ENCODE measurements at places on chromosomes 11 and 22. TPM values are rescaled to one million over a fixed set of nuclear protein-coding genes. Genes with fewer than 3 reads are reported as not detected.

Gene C11orf65
- 0.13 TPM for total RNA-seq

GRCh38 chr22:20354238-20354975, 34.5 kb upstream of the DGCR6L start:
- DNase-seq, result no peak

DNA sequence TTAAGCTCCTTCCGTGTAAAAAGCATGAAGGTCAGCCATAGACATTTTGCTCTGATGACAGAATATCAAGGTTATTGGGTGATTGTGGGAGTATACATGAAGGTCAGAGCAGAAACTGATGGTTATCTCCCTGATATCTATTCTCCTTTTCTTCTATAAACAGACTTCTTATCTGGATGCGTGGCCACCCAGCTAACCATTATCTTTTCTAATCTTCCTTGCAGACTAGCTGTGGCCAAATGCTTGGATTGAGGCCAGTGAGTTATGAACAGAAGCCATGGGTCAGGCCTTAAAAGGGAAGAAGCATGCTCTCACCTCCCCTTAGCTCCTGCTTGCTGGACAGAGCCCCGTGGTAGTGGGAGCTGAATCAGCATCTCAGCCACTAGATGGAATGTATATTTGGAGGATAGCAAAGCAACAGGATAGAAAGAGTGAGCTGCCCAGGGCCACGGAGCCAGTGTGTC, 31.3 kb upstream of the LRRC55 start:
- no peak for DNase-seq

DNA sequence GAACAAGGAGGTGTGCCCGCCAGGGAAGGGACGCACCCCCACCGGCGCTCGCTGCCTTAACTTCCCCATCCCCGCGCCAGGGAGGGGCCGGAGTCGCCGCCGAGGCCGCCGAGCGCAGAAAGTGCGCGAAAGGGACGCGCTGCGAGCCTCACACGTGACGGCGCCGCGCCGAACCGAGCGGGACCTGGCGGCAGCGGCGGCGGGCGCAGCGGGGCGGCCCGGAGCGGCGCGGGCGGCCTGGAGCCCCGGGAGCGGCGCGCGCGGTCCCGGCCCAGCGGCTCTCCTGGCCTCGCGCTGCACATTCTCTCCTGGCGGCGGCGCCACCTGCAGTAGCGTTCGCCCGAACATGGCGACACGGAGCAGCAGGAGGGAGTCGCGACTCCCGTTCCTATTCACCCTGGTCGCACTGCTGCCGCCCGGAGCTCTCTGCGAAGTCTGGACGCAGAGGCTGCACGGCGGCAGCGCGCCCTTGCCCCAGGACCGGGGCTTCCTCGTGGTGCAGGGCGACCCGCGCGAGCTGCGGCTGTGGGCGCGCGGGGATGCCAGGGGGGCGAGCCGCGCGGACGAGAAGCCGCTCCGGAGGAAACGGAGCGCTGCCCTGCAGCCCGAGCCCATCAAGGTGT, at the start of gene SORL1:
Gene SORL1 (plus strand): TSS at position 329 of the 623 bp plus-strand sequence. CDS start 18 bp downstream, at position 347.
- DNase-seq, result no peak

GRCh38 chr11:70454197-70454767, 56.0 kb downstream of the CTTN start:
- no peak for DNase-seq

DNA sequence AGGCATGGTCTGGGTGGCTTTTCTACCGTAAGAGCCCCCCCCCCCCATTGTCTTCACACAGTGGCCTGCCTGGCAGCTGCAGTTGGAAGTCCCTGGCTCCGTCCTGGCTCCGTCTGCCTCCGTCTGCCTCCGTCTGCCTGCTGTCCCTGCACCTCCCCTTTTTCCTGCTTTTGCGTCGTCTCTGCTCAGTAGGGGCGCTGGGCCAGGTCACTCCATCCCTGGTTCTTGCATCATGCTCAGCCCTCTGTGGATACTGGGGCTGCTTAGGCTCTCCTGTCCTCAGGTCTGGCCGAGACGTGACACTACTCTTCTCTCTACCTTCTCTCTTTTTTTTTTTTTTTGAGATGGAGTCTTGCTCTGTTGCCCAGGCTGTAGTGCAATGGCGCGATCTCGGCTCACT, 27.8 kb downstream of the AP2A2 start:
- DNase-seq, result no peak

GRCh38 chr22:35172442-35172841, 84.9 kb upstream of the HMGXB4 start:
- DNase-seq, result no peak

All from pulmonary artery endothelial cell (primary cell).